NCI-H1930 (cell line): ENCODE measurements at places on chromosomes 1 and 21.

DNA sequence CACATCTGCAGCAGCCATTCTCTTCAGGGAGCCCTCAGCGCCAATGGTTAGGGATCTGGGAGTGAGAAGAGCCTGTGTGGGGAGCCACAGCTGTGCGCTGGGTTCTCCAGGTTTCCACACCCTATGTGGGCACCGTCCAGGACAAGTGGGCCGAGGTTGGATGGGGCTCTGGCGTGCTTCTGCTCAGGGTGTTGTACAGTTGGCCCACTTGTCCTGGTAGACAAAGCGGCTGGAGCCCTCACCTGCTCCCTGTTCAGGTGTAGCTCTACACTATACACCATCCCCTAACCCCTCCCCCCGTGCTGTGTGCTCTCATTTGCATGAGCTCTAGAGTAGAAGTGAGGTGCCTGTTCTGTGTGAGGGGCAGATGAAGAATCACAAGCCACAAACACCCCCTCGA is 12.2 kb downstream of the SH3BP5L start:
- DNase-seq: no peak

GRCh38 chr1:182817802-182818201 is 21.3 kb upstream of the DHX9 start:
- no peak for DNase-seq

GRCh38 chr1:233217832-233218231 is 77.7 kb downstream of the PCNX2 start:
- no peak for DNase-seq

DNA sequence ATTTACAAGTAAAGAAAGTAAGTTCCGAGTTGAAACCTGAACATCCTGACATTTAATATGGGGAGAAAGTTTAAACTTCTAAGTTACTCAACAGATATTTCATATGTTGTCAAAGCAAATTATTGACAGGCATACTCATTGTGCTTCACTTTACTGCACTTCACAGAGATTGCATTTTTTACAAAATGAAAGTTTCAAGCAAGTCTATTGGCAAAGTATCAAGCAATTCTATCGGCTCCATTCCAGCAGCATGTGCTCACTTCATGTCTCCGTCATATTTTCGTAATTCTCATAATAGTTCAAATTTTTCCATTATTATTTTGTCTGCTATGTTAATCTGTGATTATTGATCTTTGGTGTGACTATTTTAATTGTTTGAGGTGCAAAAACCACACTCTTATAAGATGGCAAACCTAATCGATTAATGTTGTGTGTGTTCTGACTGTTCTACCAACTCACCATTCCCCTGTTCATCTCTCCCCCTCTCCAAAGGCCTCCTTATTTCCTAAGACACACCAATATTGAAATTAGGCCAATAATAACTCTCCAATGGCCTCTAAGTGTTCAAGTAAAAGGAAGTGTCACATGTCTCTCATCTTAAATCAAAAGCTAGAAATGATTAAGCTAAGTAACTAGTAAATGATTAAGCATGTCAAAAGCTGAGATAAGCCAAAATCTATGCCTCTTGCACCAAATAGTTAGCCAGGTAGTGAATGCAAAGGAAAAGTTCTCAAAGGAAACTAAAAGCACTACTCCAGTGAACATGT is 68.2 kb upstream of the BCL9 start:
- DNase-seq: no peak

- DNase-seq: no peak
Observed at GRCh38 chr1:209643285-209644020, 8.8 kb downstream of the LAMB3 start.

DNA sequence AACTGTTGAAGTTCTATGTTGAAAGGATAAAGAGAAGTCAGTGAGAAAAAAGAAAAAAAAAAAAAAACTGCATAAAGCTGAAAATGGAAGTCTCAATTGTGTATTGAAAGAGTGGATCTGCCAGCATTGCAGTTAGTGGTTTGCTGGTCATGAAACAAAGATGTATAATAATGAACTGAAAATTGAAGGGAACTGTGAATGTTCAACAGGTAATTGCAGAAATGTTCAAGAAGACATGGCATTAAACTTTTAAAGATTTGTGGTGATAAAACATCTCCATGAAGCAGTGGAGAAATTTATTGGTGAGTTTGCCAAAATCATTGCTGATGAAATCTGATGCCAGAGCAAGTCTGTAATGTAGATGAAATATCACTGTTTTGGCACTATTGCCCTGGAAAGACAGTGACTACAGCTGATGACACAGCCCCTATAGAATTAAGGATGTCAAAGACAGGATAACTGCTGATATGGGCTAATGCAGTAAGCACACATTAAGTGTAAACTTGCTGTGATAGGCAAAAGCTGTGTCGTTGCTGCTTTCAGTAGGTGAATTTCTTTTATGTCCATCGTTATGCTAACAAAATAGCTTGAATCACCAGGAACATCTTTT is 71.0 kb downstream of the RD3 start:
- DNase-seq: no peak

DNA sequence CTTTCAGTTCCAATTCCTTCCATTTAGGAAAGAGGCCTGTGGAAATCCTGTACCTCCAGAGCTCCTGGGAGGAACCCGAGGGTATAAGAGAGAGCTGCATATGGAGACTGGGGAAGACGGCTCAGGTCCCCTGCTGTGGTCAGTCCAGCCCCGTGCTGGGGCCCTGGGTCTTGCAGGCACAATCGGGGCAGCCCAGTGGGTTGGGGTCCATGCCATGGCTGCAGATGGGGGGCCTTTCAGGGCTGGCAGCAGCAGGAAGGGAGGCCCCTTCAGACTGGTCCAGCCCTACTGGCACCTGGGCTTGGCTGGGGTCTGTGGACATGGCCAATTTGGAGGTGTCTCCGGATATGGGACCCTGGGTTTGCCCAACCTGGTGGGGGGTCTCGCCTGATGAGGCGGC is 18.2 kb downstream of the HTR6 start:
- DNase-seq: no peak

DNA sequence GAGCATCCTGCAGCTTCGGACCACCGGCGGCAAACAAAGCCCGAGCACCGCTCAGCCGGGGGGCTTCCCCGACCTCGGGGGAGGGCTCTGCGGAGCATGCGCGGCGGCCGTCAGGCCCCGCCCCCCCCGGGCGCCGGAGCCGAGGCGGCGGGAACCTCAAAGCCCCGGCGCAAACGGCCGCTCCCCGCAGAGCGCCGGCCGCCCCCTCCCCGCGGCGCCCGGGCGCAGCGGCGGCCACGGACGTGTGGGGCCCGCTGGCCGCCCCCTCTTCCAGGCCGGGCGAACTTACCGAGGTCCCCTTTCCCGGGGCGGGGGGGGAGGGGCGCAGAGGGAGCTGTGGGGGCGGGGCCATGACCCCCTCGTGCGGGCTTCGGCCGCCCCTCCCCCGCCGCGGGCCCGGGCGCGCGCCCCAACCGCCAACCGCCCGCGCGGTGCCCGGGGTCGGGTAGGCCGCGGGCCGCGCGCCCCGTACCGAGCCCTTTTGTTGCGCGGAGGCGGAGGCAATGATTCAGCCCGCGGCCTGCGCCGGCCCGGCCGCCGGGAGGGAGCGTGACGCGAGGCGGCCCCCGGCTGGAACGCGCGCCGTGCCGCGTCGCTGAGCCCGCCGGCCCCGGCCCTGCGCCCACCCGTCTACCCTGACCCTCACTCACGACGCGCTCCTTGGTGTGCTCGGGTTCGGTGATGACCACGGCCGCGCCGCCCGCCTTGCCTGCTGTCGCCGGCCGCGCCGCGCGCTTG is 1.7 kb downstream of the RCC2 start:
- peak; percentile 77 for DNase-seq

- no peak for DNase-seq
Observed at GRCh38 chr1:206506405-206507283, 687 bp upstream of the RASSF5 start.

- DNase-seq: no peak
Observed at GRCh38 chr1:43491061-43491460, 37.3 kb upstream of the HYI start.

- DNase-seq: no peak
Observed at GRCh38 chr1:84726593-84727499, 36.6 kb upstream of the SSX2IP start.

DNA sequence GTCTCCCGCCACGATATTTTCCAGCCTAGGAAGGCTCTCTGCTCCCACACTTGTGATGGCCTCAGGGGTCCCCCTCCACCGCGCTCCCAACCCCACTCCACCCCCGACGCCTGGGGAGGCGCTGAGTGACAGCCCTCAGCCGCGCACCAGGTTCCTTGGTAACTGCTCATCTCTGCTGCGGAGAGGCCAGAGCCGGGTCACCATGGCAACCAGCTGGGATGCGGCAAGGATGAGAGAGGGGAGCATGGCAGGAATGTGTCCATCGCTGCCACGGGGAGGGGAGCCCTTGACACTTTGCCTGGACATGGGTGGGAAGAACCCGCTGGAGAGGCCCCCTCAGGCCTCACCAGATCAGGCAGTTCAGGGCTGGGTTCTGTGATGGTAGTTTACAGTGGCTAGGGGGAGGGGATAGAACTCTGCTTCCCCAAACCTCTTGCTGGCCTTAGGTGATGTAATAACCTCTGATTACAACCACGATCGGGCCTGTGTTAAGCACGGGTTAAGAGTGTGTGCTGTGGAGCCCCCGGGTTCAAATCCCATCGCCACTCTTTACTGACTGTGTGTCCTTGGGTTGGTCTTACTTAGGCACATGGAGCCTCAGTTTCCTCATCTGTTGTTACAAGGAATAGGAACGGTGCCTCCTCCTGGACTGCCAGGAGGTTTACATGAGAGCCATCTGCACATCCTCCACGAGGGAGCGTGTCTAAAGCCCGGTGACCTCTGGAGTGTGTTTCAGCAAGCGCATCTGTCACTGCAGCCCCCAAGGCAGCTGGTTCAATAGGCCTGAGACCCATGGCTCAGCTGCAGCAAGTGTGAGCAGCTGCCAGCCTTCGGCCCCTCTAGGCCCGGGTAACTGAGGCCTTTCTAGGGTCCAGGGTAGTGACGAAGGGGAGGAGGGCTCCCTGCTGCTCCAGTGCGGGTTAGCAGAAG is 6.3 kb downstream of the KIF17 start:
- DNase-seq: no peak

DNA sequence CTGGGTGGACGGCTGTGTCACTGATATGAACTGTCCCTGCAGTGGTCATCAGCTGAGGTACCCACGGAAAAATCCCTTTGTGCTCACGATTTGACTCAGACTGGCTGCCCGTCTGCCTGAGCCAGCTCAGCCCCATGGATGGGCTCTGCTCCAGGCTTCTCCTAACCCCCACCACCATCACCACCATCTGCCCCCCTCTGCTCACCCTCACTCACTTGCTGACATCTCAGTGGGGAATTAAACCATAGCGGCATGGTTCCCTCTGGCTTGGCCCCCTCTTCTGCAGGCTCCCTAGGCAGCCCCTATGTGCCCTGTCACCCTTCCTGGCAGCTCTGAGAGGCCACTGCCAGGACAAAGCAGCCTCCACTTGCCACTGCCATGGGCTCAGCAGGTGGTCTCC is 17.3 kb downstream of the SLC6A9 start:
- DNase-seq: no peak

- no peak for DNase-seq
Observed at GRCh38 chr1:70112838-70113237, 92.5 kb downstream of the LRRC40 start.

GRCh38 chr1:111565079-111565478 is 54.5 kb upstream of the RAP1A start:
- no peak for DNase-seq

DNA sequence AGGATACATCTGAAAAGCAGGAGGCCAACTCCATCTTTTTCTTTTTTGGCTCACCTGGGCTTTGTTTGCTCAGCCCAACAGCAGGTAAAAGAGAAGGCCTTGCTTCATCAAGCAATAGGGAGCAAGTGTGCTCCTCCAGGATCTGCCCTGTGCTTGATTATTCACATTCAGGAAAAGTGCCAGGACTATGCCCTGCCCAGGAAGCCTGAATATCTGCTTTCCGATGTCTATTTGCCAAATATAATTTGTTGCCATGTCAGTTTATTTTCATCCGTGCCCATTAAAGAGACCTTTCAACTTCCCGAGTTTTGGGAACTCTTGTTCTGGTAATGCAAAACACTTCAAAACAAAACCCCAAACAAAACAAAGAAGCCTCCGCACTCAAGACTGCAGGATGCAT is 185.3 kb downstream of the CDC7 start:
- DNase-seq: no peak

- DNase-seq: no peak
Observed at GRCh38 chr21:44574457-44575306, 1.2 kb downstream of the KRTAP10-4 start.

GRCh38 chr1:7755448-7755847 is 15.6 kb upstream of the VAMP3 start:
- no peak for DNase-seq

DNA sequence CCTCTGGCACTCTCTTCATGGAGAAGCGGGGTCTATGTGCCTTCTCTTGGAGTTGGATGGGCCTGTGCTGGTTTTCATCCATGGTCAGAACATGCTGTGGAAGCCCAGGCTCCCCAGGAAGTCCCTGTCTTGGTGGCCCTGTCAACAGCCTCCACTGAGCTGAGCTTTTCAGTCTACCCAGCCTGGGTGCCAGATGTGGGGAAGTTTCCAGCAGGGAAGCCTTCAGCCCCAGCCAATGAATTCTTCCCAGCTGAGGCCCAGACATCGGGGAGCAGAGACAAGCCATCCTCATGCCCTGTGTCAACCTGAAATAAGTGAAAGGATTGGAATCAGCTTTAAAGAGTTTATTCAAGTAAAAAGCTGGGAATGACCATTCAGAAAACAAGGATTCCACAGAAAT is 75.1 kb upstream of the PGBD5 start:
- no peak for DNase-seq

GRCh38 chr1:162219461-162219860 is 150.0 kb downstream of the NOS1AP start:
- DNase-seq: no peak

DNA sequence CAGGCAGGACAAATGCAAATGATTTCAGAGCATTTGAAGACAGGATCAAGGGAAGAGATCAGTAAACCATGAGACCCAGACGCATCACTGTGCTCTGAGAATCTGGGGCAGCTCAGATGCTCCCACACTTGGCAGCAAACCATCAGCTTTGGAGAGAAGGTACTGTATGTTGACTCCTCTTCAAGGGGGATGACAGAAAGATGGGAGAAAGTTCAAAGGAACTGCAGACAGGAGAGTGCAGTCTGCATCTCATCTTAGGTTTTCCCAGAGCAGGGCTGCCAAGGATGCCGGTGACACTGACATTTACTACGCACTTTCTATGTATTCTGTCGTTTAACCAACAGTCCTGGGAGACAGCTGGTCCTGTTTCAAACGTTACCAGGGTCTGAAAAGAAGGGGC is 35.8 kb downstream of the OLFML2B start:
- no peak for DNase-seq

DNA sequence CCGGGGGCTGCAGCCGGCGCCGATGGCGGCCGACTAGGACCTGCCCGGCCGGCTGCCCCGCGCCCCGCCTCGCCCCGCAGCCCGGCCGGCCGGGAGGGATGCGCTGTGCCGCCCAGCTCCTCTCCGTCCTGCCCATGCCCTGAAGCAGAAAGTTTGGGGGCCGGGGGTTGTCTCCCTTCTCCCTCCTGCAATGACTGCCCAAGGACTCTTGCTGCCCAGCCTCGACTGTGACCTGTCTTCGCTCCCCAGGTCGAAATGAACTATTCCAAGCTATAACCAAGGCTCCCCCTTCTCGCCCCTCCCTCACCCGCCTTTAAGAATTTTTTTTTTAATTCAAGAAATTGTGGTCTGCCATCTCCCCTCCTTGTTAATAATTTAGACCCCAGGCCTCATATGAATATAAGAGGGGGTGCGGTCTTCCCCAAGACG is 361 bp downstream of the TMCC2 start:
- DNase-seq: no peak
